Thoracic aorta (tissue), 2 donors: ENCODE measurements at places on chromosomes 11 and 22. TPM values are rescaled to one million over a fixed set of nuclear protein-coding genes. Genes with fewer than 3 reads are reported as not detected.

- DNase-seq, result no peak
Measured at GRCh38 chr11:64141081-64141783, 24.7 kb downstream of the MACROD1 start.

GRCh38 chr11:2426826-2427521 lies 17.3 kb downstream of the TRPM5 start:
- DNase-seq, result no peak

DNA sequence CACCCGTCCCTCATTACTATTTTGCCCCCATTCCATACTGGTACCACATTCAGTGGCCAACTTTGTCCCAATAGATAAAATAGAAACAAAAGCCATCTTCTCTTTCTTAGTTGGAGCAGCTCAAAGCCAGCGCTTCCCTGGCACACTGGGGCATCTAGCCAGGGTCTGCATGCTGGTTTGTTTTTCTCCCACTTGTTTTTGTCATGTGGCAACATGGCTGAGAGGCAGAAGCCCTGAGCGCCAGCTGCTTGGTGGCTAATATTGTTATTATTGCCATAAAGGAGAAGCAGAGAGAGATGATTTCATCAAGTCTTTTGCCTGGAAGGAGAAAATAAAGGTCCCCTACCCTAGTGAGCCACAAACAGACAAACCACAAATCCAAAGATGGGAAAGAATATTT lies 48.4 kb upstream of the CRTAM start:
- no peak for DNase-seq

GRCh38 chr11:1631066-1631568 lies 1.5 kb downstream of the KRTAP5-5 start:
- DNase-seq, result no peak

GRCh38 chr22:22168190-22168940 lies 76.2 kb upstream of the VPREB1 start:
- no peak for DNase-seq

GRCh38 chr22:30742291-30743256 lies 47.9 kb downstream of the OSBP2 start:
- no peak for DNase-seq

DNA sequence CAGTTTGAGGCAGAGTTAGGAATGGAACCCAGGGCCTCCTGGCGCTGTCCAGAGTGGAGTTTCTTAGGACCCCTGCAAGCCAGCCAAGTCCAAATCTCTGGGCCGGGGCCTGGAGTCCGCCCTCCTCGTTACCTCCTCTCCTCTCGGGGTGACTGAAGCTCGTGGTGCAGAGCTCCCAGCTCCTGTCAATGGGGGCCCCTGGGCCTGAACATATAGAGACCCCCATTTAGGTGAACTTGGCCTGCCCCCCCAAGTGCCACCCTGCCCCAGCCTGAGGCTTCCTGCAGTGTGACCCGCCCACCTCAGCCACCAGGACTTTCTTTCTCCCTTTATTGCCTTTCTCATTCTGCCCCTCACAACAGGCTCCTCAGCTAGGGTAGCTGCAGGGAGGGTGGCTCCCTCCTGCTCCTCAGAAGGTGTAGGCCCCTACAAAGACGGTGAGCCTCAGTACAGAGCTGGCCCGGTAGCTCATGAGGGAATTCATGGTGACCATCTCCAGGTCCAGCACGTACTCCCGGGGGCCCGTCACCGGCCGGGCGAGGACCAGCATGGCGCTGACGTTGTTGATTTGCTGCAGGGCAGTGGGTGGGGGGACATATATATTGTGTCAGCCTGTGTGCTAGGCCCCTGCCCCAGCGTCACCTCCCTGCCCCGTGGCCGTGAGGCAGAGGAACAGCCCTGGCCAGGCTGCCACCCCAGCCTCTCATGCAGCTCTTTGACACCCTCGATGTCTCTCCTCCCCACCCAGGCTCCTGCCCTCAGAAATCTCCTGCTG lies 5.9 kb downstream of the EFEMP2 start:
- DNase-seq, result no peak

- DNase-seq, result no peak
Measured at GRCh38 chr11:7485186-7486097, at the start of gene OLFML1. TSS of gene OLFML1 (plus strand) at chr11:7485506. CDS start at chr11:7485876, 370 bp downstream.

- no peak for DNase-seq
Measured at GRCh38 chr22:22818861-22819855, 68.5 kb upstream of the IGLL5 start.

- DNase-seq, result no peak
Measured at GRCh38 chr22:41094041-41094593, 1.7 kb downstream of the EP300 start.

DNA sequence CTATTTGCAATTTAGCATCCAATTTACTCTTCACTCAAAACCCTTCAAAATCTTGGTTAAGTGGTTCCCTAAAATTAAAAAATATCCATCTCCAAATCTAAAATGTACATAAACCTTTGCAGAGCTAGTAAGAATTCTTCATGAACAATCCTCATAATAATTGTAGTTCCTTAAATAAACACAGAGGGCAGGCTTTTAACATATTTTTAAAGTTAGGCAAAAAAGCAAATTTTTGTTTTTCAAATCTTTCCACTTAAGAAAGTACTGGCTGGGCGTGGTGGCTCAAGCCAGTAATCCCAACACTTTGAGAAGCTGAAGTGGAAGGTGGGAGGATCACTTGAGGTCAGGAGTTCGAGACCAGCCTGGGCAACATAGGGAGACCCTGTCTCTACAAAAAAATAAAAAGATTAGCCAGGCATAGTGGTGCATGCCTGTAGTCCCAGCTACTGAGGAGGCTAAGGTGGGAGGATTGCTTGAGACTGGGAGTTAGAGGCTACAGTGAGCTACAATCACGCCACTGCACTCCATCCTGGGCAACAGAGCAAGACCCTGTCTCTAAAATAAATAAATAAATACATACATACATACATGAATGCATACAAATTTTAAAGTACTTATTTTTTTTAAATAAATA lies 25.1 kb upstream of the PLAAT3 start:
- no peak for DNase-seq

GRCh38 chr22:46936378-46936903 lies 174.0 kb downstream of the TBC1D22A start:
- DNase-seq, result no peak

DNA sequence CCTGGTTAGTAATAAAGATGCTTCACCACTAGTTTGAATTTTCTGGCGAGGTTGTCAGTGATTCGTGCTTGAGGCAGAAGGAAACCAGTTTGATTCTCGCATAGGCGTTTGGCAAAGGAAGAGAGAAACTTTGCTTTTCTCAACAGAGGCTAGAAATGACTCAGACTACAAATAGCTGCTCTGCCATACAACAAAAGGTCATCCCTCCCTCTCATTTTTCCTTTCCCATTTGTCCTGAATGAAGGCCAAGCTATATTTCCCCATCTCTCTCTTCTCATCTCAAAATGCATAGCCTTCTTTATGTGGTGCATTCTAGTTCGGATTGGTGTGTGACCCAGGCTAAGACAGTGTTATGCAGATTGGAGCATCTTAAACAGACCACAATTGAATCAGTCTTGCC lies 741.4 kb downstream of the NTM start:
- DNase-seq, result no peak

DNA sequence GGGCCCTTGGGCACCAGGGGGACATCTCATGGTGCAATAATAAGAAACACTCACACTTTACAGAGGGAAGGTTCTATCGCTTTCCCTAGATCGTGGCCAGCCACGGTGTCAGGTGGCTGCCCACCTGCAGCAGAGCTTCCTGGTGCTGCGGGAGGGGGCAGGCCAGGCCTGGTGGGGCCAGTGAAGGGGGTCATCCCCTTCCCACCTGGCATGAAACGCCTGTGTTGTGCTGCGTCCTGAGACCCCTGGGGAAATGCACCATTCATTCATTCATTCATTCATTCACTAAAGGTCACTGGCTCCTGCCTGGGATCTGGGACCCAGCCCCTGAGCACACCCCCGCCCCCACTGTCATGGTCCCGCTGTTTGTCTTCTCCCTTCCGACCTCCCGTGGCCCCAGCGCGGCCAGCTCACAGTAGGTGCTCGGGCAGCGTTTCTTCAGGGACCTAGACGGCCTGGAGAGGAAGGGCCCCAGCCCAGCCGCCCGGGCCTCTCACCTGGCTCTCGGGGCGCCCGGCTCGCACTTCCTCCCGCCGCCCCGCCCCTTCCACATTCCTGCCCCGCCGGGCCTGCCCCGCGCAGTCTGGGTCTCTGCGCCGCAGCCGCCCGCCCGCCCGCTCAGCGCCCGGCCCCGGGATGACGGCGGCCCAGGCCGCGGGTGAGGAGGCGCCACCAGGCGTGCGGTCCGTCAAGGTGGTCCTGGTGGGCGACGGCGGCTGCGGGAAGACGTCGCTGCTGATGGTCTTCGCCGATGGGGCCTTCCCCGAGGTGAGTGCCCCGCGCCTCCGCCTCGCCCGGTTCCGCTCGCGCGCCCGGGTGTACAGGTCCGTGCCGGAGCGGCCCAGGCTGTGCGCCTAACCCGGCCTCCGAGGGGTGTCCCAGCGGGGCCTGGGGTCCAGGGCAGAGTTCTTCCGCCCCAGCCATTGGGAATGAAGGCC lies at the start of gene RHOD:
Gene RHOD, plus strand, starts transcription at position 581 of the 938 bp plus-strand sequence. Its CDS starts 56 bp downstream, at position 637.
- DNase-seq, result no peak

DNA sequence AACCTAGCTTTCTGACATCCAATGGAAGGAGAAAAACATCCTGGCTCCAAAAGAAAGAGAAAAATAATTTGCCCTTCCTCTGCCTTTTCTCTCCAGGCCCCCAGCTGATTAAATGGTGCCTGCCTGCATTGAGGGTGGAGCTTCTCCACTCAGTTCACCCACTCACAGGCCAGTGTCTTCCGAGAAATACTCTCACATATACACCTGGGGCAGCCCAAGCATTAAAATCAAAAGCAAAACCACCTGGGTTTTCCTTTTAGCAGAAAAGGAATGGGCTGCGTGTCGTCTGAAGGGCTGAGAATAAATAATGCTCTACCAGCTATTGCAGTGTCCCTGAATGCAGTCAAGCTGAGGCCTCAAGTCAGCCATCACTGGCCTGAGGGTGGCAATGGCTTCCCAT lies 1143.8 kb upstream of the TENM4 start:
- DNase-seq, result no peak

- DNase-seq, result no peak
Measured at GRCh38 chr22:45210991-45211390, 29.7 kb downstream of the KIAA0930 start.

GRCh38 chr11:46361283-46362155 lies 14.3 kb downstream of the DGKZ start:
- DNase-seq, result no peak

- DNase-seq, result no peak
Measured at GRCh38 chr11:44177905-44178304, 82.4 kb downstream of the EXT2 start.

- DNase-seq, result no peak
Measured at GRCh38 chr11:12264361-12264760, 113.0 kb upstream of the PARVA start.

DNA sequence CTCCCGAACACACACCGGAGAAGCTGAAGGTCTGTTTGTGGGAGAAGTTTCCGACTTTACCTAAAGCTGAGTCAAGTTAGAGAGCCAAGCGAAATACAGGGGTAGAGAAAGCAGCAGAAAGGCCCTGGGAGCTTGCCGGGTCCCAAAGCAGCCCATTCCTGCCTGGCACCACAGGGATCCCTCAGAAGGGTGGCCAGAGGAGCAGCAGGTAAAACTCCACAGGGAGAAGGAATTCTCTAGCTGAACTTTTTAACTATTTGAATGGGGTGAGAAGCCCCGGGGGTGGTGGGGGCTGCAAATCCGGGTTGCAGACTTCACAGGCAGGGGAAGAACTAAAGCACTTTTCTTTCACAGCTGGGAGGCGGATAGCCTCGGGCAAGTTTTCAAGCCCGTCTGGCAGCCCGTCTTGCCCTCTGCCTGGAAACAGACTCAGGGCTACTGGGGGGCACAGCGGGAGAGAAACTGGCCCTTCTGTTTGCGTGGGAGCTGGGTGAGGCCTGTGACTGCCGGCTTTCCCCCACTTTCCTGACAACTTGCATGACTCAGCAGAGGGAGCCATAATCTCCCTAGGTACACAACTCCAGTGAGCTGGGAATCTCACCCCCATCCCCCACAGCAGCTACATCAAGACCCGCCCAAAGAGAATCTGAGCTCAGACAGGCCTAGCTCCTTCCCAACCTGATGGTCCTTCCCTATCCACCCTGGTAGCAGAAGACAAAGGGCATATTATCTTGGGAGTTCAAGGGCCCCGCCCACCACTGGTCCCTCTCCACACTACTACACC lies 311.0 kb downstream of the SBF2 start:
- no peak for DNase-seq

GRCh38 chr11:2475136-2475918 lies 30.5 kb downstream of the KCNQ1 start:
- no peak for DNase-seq

DNA sequence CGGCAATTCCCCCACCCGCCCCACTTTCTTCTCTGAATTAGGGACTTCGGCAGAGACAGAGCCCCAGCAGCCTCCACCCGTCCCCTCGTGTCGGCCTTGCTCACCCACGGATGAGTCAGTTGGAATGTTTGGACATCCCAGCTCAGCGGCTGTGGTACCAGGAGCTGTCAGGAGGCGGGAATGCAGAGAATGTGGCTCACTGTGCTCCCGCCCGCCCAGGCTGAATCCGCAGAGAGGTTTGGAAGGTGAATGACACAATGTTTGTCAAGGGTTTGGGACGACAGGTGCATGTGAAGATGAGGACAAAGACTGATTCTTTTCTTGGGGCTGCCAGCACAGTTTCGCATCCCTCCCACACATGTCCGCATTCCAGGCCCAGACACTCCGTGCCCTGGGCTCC lies 39.6 kb downstream of the LIF start:
- no peak for DNase-seq

DNA sequence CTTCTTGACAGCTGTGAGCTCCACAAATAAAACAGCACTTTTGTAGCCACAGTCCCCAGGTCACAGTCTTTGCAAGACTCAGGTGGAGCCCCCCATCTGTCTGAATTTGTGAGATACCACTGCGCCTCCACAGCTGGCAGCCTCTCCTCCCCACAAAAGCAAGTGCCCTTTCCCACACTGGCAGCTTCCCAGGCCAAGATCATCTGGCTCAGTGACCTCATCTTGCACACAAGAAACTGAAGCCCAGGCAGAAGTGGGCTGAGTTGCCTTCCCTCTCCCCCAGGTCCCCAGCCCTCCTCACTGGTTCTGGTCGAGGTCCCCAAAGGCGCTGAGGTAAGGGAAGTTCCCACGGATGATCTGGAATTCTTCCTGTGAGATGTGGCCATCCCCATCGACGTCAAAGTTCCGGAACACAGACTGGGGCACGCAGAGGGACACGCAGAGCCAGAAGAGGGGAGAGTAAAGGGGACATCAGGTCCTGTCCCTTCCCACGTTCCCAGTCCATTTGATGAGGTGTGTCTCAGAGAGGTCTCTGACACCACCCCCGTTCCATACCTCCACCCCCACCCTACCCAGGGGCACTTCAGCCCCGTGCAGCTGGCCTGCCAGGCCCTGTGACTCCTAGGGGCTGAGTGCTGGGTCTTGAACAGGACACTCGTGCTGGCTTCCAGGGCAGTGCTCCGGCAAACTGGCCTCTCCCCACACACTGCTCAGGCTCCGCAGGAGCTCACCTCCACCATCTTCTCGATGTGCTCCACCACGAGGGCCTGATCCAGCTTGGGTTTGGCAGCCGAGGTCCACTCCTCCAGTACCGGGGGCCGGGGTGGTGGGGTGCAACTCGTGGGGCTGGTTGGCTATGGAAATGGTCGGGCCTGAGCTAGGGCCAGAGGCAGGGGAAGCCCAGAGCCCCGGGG lies 8.9 kb downstream of the RASGRP2 start:
- no peak for DNase-seq

The KCNK4 gene
- not detected for total RNA-seq

The RAG2 gene
- not detected for total RNA-seq

The LRRC74B gene
- not detected for total RNA-seq

The NDUFC2 gene
- 42.4 TPM for total RNA-seq

The WNT11 gene
- 35.1 TPM for total RNA-seq

The UCP3 gene
- 0.14 TPM for total RNA-seq
